ENCODE measurements at places on chromosomes 7 and 10. TPM values are rescaled to one million over a fixed set of nuclear protein-coding genes. Genes with fewer than 3 reads are reported as not detected.

Gene APBB1IP
- total RNA-seq, result not detected

Gene DBNL
- total RNA-seq, result 52.8 TPM

Gene OR2A7
- 2.5 TPM for total RNA-seq

Gene ACSL5
- total RNA-seq, result not detected

Gene AGBL3
- total RNA-seq, result 1.2 TPM

- no peaks in the 10 kb centered on the region for H3K4me1 ChIP-seq
- no peak overlapping the region for H3K4me3 ChIP-seq
- no peaks in the 10 kb centered on the region for H3K36me3 ChIP-seq
- DNase-seq, result no peak
These were observed 233.8 kb downstream of the PRKG1 start for GRCh38 chr10:51308116-51308515.

DNA sequence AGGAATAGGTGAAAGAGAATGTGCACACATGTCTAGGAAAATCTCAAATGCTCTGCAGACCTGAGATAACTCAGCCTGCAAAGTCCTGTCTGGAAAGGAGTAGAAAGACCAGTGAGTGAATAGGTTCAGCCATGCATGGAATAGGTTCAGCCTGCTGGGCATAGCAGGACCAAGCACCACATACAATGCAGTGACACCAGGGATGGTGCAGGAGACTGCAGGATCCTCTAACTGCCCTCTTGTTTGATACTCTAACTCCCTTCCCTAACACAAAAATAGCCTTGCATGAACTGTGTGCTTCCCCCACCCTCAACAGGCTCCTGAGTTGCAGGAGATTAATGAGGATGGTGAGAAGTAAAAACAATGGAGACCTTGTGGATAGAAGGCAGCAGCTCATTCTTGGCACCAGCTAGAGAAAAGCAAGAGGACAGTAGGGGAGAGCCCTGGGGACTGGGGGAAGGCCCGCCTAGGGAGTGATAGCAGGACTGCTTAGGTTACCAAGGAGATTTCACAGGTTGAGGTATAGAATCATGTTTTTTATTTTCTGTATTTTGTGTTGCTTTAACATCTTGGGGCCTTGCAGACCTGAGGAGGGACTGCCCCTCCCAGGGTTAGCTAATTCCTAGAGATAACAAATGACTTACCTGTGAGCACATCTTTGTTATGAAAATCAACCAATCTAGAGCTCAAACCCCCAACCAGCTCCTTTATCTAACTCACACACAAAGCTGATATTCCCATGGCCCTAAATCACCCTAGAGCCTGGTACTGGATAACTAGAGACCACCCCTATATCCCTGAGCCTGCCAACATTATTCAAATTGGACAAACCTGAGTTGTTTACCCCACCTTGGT lies 187.8 kb downstream of the PLPP4 start:
- no peaks in the 10 kb centered on the region for H3K36me3 ChIP-seq
- H3K4me3 ChIP-seq, result peak overlapping the region; percentile 30
- H3K4me1 ChIP-seq, result peaks cover 21% of the 10 kb centered on the region
- no peak overlapping the region for H3K27ac ChIP-seq
- peaks cover 15% of the 10 kb centered on the region for H3K27me3 ChIP-seq

GRCh38 chr7:150716368-150716767 lies at the start of gene GIMAP1:
Gene GIMAP1, plus strand, starts transcription at chr7:150716613. Its CDS starts 2,435 bp downstream, at chr7:150719048.
- peaks cover 2% of the 10 kb centered on the region for H3K27me3 ChIP-seq
- no peaks in the 10 kb centered on the region for H3K4me1 ChIP-seq
- DNase-seq, result no peak
- H3K36me3 ChIP-seq, result no peaks in the 10 kb centered on the region
- H3K27ac ChIP-seq, result no peak within 1 kb of the TSS

DNA sequence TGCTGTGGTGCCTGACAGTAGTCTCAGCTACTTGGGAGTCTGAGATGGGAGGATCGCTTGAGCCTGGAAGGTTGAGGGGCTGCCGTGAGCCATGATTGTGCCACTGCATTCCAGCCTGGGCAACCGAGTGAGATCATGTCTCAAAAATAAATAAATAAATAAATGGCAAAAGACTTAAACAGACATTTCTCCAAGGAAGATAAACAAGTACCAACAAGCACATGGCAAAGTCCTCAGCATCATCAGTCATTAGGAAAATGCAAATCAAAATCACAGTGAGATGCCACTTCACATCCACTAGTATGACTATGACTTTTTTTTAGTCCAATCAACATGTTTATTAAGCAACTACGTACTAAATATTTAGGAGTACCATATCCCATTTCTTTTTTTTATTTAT lies 21.3 kb upstream of the KPNA7 start:
- no peak overlapping the region for H3K4me3 ChIP-seq
- no peaks in the 10 kb centered on the region for H3K27me3 ChIP-seq
- no peak overlapping the region for H3K27ac ChIP-seq
- H3K4me1 ChIP-seq, result no peaks in the 10 kb centered on the region
- no peaks in the 10 kb centered on the region for H3K36me3 ChIP-seq

- H3K4me1 ChIP-seq, result peaks cover 2% of the 10 kb centered on the region
- H3K36me3 ChIP-seq, result no peaks in the 10 kb centered on the region
- DNase-seq, result no peak
- no peak overlapping the region for H3K27ac ChIP-seq
These were observed 466.5 kb downstream of the GRID1 start for GRCh38 chr10:85900061-85900460.

GRCh38 chr10:53899463-53900160 lies 901.4 kb downstream of the PCDH15 start:
- no peak for DNase-seq
- H3K4me1 ChIP-seq, result peaks cover 2% of the 10 kb centered on the region
- H3K27ac ChIP-seq, result no peak overlapping the region
- H3K36me3 ChIP-seq, result no peaks in the 10 kb centered on the region

DNA sequence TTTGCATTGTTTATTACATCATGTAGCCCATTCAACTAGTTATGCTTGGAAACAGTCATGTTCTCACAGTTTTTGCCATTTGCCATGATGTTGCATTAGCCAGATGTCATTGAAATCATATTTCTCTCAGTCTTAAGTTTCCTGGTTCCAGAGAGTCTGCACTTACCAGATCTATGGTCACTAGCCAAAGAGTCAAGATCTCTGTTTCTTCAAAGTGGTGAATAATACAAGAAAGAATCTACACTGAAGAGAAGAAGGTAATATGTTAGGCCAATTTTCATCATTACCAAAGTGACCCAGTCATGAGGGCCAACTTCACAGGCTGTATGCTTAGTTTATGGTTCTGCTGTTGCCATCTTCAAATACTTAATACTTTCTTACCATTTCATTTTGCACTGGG lies 89.0 kb upstream of the PHYHIPL start:
- H3K4me3 ChIP-seq, result no peak overlapping the region
- no peak overlapping the region for H3K27ac ChIP-seq
- no peaks in the 10 kb centered on the region for H3K36me3 ChIP-seq
- no peak for DNase-seq
- H3K4me1 ChIP-seq, result no peaks in the 10 kb centered on the region
- no peaks in the 10 kb centered on the region for H3K27me3 ChIP-seq

GRCh38 chr7:29765490-29765889 lies 40.8 kb upstream of the WIPF3 start:
- no peak overlapping the region for H3K4me3 ChIP-seq
- H3K27ac ChIP-seq, result no peak overlapping the region
- H3K4me1 ChIP-seq, result no peaks in the 10 kb centered on the region
- DNase-seq, result peak; percentile 33
- H3K27me3 ChIP-seq, result no peaks in the 10 kb centered on the region
- H3K36me3 ChIP-seq, result no peaks in the 10 kb centered on the region

- no peak overlapping the region for H3K4me3 ChIP-seq
- DNase-seq, result no peak
- no peaks in the 10 kb centered on the region for H3K27me3 ChIP-seq
- H3K4me1 ChIP-seq, result peaks cover 4% of the 10 kb centered on the region
These were observed 49.9 kb downstream of the PWWP2B start for GRCh38 chr10:132446661-132447445.

DNA sequence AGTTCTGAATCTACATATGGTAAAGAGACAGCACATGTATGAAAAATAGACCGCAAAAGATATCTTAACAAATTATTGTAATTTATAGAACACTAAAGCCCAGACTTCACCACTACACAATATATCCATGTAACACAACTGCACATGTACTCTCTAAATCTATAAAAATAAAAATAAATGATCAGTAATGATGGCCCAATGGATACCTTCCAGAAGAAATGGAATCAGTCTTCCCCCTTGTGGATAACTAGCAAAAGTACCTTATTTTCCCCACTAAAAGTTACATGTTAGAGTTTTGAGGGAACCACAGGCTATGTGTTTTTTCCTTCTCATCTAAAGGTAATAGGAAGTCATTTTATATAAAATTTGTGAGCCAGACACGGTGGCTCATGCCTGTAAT lies 25.7 kb downstream of the C7orf25 start:
- no peaks in the 10 kb centered on the region for H3K27me3 ChIP-seq
- no peaks in the 10 kb centered on the region for H3K4me1 ChIP-seq
- no peak overlapping the region for H3K27ac ChIP-seq
- DNase-seq, result no peak
- H3K4me3 ChIP-seq, result no peak overlapping the region

DNA sequence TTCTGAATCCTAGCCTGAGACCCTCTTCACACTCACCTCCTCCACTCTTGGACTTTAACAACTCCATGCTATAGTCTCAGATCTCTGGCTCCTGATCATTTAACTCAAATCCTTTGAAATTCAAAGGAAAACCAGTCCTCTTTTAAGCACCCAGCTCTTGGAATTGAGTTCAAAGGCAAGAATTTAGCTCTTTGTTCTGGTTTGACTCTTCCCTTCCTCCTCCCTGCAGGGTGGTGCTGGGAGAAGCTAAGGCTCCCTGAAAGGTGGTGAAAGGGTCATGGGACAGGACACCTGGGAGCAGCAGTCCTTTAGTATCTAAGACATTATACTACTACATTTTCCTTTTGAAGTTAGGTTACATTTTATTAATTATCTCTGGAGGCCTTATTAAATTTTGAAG lies 259.4 kb downstream of the CCSER2 start:
- H3K4me1 ChIP-seq, result peaks cover 8% of the 10 kb centered on the region
- no peaks in the 10 kb centered on the region for H3K36me3 ChIP-seq
- peak; percentile 51 for DNase-seq
- H3K4me3 ChIP-seq, result no peak overlapping the region
- no peak overlapping the region for H3K27ac ChIP-seq

DNA sequence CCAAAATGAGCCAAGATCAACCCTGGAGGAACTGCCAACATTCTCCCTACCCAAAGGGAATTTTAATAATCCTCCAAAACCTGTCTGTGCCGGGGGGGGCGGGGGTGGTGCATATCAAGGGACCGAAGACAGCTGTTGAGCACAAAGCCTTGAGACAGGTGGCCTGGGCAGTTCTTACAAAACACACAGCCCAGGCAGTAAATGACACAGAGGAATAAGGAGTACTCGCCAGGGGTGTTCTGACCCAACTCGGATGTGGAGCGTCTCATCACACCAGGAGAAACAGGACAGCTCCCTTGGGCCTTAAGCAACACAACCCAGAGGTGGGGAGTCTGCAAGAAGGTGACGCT lies 35.6 kb downstream of the PLAC9 start:
- no peak for DNase-seq
- no peaks in the 10 kb centered on the region for H3K4me1 ChIP-seq
- H3K4me3 ChIP-seq, result no peak overlapping the region
- H3K27ac ChIP-seq, result no peak overlapping the region
- no peaks in the 10 kb centered on the region for H3K27me3 ChIP-seq

- no peak for DNase-seq
- no peaks in the 10 kb centered on the region for H3K27me3 ChIP-seq
- H3K27ac ChIP-seq, result no peak overlapping the region
- peaks cover 16% of the 10 kb centered on the region for H3K36me3 ChIP-seq
These were observed 60.1 kb downstream of the LANCL2 start for GRCh38 chr7:55425141-55425752.

DNA sequence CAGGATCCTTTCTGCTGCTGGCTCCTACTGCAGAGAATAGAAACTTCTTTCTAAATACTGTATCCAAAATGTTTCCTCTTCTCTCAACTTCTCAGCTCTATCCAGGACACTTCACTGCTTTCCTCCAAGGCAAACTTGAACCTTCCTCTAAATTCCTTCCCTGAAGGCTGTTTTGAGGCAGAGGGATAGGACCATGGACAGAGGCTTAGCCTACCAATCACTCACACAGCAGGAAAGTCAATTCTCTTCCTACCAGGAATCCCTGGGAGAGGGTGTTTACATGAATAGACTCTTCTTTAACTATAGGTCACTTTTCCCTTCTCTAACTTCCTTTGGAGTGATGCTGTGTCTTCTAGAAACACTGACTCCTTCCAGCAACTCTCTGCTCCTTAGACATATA lies 115.6 kb upstream of the MKLN1 start:
- peaks cover 2% of the 10 kb centered on the region for H3K4me1 ChIP-seq
- no peaks in the 10 kb centered on the region for H3K27me3 ChIP-seq
- H3K36me3 ChIP-seq, result no peaks in the 10 kb centered on the region
- no peak overlapping the region for H3K4me3 ChIP-seq

- no peaks in the 10 kb centered on the region for H3K4me1 ChIP-seq
- no peaks in the 10 kb centered on the region for H3K27me3 ChIP-seq
- H3K4me3 ChIP-seq, result no peak overlapping the region
- peaks cover 16% of the 10 kb centered on the region for H3K36me3 ChIP-seq
- no peak for DNase-seq
These were observed 256.3 kb downstream of the ARL4A start for GRCh38 chr7:12943781-12944180.

GRCh38 chr10:102546606-102547320 lies 43.0 kb downstream of the SUFU start:
- peaks cover 9% of the 10 kb centered on the region for H3K36me3 ChIP-seq
- no peak overlapping the region for H3K4me3 ChIP-seq
- H3K4me1 ChIP-seq, result no peaks in the 10 kb centered on the region
- no peak for DNase-seq
- H3K27ac ChIP-seq, result no peak overlapping the region

- no peak overlapping the region for H3K27ac ChIP-seq
- H3K36me3 ChIP-seq, result no peaks in the 10 kb centered on the region
These were observed 149.4 kb downstream of the SNX10 start for GRCh38 chr7:26441002-26441521.

GRCh38 chr10:122420624-122421007 lies 33.8 kb upstream of the ARMS2 start:
- H3K27ac ChIP-seq, result no peak overlapping the region
- no peak overlapping the region for H3K4me3 ChIP-seq
- H3K27me3 ChIP-seq, result no peaks in the 10 kb centered on the region
- peaks cover 2% of the 10 kb centered on the region for H3K4me1 ChIP-seq
- peaks cover 10% of the 10 kb centered on the region for H3K36me3 ChIP-seq

GRCh38 chr7:82506208-82506607 lies 62.6 kb upstream of the CACNA2D1 start:
- H3K27me3 ChIP-seq, result no peaks in the 10 kb centered on the region
- H3K4me1 ChIP-seq, result no peaks in the 10 kb centered on the region
- H3K27ac ChIP-seq, result no peak overlapping the region
- no peak overlapping the region for H3K4me3 ChIP-seq

Data from H9 (cell line).